RPMI7951 (cell line): ENCODE measurements at places on chromosomes 6 and 20.
A peak's percentile ranks its signal among the peaks of the same experiment; 100 is the strongest.

- no peak for DNase-seq
Measured at GRCh38 chr6:56689663-56690062, 47.0 kb upstream of the DST start.

GRCh38 chr6:149938571-149939355 is 3.1 kb upstream of the ULBP2 start:
- DNase-seq = peak; percentile 32

- no peak for DNase-seq
Measured at GRCh38 chr20:53581444-53582250, 12.0 kb downstream of the ZNF217 start.

DNA sequence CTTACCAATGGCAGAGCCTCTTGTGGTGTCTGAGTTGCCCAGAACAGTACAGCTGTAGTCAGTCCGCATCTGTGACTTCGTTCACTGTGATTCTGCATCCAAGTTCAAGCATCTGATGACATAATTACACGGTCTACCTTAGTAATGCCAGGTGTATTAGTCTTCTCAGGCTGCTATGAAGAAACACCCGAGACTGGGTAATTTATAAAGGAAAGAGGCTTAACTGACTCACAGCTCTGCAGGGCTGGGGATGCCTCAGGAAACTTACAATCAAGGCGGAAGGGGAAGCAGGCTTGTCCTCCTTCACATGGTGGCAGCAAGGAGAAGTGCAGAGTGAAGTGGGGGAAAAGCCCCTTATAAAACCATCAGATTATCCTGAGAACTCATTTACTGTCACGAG is 163.9 kb upstream of the SULF2 start:
- peak; percentile 39 for DNase-seq

DNA sequence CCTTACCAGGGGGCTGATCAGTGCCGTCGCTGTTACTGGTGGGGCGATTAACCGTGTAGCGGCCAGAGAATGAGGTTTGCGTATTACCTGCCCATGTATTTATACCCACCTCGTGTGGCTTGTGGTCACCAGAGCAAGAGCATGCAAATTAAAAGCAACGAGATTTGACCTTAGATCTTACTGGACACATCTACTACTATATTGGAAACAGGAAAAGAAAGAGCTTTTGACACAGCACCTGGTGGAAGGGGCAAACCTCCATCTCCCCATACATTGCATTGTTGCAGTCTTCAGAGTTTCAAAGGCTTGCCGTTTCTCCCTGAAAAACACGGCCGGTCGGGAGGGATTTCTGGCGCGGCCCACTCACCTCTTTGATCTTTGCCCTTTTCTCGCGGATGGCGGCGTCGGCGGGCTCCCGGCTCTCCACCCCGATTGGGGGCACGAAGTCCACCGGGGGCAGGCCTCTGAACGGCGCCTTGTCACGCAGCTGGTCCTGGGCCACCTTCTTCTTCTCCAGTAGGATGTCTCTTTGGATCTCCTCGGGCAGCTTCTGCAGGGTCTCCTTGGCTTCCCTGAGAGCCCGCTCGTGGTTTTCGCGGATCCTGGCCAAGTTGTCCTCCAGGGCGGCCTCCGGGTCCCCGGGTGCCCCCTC is 1.3 kb downstream of the MAN1A1 start:
- DNase-seq = no peak

DNA sequence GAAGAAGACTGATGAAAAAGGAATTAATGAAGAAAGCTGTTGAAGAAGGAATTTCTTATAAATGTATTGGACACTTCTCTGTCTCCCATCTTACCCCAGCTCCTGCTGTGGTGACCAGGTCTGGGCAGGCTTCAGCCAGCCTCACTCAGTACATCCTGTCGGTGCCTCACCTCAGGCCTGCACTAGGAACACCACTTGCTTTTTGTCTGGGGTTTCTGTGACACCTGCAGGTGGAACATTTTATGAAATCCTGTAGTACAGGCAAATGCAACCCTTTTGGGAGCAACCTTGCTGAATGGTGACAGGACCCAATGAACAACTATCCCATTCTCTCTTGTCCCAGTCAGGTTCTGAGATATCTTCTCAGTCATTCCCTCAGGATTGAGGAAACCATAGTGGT is 129.7 kb downstream of the PRDM13 start:
- no peak for DNase-seq

- peak; percentile 70 for DNase-seq
Measured at GRCh38 chr6:132279592-132280139, 121.6 kb downstream of the MOXD1 start.

GRCh38 chr20:16261733-16262273 is 311.4 kb downstream of the KIF16B start:
- no peak for DNase-seq
